ENCODE measurements at places on chromosomes 1 and 21. TPM values are rescaled to one million over a fixed set of nuclear protein-coding genes. Genes with fewer than 3 reads are reported as not detected.

Gene TPTE
- total RNA-seq, result not detected

Gene OR10T2
- not detected for total RNA-seq

Gene CTSK
- 26.5 TPM for total RNA-seq

Gene DYNLT5
- 3.1 TPM for total RNA-seq

Gene IKBKE
- total RNA-seq, result 12.5 TPM

Gene RIPK4
- total RNA-seq, result 34.3 TPM

Gene LEMD1
- total RNA-seq, result not detected

Gene ADAMTS1
- total RNA-seq, result 145 TPM

Gene NPPB
- not detected for total RNA-seq

Gene ARHGAP30
- 12.1 TPM for total RNA-seq

Gene DYNLT4
- total RNA-seq, result 0.52 TPM

Gene OLFM3
- total RNA-seq, result not detected

Gene WNT2B
- 5.6 TPM for total RNA-seq

Gene PCNX2
- total RNA-seq, result 49.8 TPM

Gene SHISA4
- 11.6 TPM for total RNA-seq

Gene PROK1
- 9.3 TPM for total RNA-seq

Gene NCF2
- 3.8 TPM for total RNA-seq

Gene RAB7B
- total RNA-seq, result 11.7 TPM

Gene CNR2
- not detected for total RNA-seq

Gene KIF2C
- total RNA-seq, result 3.5 TPM

Gene AK5
- 1.9 TPM for total RNA-seq

Gene COG2
- total RNA-seq, result 36.7 TPM

Gene LCE3D
- total RNA-seq, result not detected

Gene OLFML2B
- 3.4 TPM for total RNA-seq

Gene SH2D1B
- total RNA-seq, result 0.16 TPM

Gene PRDM15
- 14.1 TPM for total RNA-seq

Gene TMEM81
- total RNA-seq, result 1.5 TPM

Gene AKR7A3
- 1.8 TPM for total RNA-seq

Gene CCDC185
- not detected for total RNA-seq
